ENCODE measurements at places on chromosomes 7 and 10.
A peak's percentile ranks its signal among the peaks of the same experiment; 100 is the strongest.

GRCh38 chr10:130220251-130221185, 84.3 kb downstream of the GLRX3 start:
- no peak for DNase-seq

GRCh38 chr7:100965723-100966541, 3.4 kb upstream of the MUC12 start:
- peak; percentile 64 for DNase-seq

- no peak for DNase-seq
Observed at GRCh38 chr7:34709771-34710170, 51.8 kb downstream of the NPSR1 start.

DNA sequence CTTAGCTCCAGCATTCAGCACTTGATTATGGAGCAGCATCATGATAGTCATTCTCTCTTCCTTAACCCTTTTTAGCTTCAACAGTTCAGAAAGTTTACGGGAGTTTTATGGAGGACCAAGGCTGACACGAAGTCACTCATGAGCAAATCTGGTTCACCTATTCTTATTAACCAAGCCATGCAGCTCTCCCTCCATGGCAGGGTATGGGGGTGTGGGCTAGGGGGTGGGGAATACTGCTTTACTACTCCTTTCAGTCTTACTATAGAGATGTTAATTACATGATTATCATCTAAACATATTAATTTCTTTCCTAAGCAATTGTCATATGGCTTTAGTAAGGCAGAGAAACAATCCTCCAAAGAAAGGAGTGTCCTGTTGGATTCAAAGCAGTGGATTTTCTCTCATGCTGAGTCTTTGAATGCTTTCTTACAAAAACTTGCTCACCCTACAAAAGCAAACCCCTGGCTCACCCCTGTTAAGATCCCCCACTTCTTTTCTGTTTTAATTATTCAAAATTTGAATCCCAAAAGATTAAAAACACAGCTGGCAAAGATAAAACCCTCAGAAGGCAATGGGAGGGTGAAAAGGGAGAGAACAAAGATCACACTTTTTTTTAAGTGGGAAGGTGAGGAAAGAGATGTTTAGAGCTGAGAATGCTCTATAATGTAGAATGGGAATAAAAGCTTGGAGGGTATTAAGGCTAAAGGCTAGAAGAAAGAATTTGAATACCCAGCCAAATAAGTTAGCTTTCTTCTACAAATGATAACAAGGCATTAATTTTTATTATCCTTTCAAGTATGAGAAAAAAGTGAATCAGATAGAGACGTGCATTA, 46.4 kb upstream of the SEMA3E start:
- DNase-seq: no peak

GRCh38 chr10:71084818-71085126, 127.6 kb upstream of the UNC5B start:
- no peak for DNase-seq

DNA sequence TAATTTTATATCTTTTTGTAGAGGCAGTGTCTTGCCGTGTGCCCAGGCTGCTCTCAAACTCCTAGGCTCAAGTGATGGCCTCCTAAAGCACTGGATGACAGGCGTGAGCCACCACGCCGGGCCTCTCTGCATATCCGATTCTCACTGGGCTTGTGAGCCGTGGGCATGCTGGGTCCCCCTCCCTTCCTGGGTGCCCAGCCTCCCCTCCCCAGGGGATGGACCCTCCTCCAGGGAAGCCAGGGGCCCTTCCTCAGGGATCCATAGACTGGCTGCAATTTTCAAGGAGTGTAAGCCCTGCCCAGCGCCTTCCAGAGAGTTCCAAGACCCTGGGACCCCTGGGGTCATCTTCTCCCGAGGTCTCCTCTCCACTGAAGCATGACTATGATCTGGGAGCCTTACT, 23.7 kb upstream of the ELFN1 start:
- no peak for DNase-seq

- no peak for DNase-seq
Observed at GRCh38 chr7:127904670-127904985, 126.6 kb downstream of the LRRC4 start.

DNA sequence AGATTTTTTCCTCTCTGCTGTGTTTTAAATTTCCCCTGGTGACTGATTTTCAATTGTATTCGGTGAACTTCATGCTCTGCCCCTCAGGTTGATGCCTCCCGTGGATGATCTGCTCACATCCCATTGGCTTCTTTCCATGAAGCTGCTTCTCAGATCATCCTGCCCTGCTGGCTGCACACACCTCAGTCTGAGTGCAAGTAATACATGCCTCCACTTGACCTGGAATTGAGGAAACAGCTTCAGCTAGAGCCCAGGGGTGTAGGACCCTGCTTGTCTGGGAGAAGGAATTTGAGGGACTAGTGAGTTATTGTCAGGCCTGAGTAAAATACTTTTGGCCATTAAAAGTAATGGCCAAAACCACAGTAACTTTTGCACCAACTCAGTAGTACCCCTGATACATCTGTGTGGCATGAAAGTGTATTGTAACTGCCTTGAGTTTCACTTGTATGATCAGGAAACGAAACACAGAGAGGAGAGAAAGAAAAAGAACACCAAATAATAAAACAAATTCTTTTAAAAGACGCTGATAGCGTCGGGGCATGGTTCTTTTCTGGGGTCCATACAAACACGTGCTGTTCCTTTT, 49.4 kb downstream of the SPAM1 start:
- no peak for DNase-seq

DNA sequence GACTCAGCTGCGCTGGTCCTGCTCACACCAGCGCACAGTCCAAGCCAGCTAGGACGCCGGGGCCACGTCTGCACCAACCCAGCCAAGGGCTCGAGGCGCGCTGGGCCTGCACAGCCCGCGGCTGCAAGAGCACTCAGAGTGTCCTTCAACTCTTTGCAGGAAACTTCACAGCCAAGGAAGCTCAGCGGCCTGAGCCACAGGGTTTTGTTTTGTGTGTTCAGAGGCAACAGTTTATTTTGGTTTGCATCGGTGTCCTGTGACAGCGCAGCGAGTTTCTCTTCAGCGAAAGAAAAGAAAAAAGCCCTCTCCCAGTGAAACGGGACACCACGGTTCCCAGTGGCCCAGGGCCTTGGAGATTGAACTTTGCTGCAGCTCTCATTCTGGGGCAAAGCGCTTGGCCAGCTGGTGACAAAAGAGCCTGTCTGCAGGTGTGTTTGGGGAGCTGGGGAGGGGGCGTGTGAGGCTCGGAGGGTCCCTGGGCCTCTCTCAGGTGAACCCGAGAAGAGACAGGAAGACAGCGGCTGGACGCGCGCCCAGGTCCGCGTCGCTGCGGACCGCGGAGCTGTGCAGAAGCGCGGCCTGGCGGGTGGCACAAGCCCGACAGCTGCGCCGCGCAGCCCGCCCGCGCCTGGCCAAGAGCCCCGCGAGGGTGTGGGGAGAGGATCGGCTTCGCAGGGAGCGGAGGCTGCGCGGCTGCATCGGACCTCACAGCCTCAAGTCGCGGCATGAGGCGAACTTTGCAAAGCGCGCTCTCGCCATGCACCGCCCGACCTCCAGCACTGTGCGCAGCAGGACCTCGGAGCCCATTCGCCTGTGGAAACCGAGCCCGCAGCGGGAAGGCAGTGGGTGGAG, 922 bp downstream of the CXCL12 start:
- no peak for DNase-seq

DNA sequence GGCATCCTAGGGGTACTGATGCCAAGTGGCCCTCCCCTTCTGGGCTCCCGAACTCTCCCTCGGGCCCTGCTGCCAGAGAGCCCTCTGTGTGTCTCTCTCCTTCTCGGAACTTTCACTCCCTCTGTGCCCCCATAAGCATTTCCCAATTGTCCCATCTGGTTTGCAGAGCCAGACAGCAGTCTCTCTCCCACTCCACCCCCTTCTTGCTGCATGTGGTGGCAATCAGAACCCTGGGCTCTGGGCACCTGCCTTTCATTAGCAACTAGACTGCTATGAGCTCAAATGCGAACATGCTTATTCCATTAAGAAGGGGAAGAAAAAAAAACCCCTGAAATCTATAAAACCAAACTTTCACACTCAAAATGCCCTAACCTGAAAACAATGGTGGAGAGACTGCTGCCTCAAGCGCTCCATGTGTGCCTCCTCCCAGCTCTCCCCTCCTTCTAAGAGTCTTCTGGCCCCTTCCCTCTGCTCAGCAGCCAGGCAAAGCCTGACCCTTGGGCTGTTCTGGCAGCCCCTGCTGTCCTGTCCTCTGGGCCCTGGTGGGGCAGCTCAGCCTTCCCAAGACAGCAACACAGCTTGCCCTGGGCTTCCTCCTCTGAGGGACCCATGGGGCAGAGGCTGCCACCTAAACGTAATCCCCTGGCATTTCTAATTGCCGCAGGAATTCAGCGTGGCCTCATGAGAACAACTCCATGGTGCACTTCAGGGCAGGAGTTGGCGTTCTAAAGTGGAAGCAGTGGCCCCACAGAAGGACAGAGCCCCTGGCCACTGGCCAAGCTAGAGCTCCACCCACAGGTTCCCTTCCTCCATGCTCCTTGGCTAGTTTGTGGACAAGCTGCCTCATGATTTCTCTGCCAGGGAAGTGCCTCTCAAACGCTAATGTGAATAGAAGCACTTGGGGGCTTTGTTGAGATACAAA, 415.4 kb downstream of the PLXNA4 start:
- DNase-seq: no peak

DNA sequence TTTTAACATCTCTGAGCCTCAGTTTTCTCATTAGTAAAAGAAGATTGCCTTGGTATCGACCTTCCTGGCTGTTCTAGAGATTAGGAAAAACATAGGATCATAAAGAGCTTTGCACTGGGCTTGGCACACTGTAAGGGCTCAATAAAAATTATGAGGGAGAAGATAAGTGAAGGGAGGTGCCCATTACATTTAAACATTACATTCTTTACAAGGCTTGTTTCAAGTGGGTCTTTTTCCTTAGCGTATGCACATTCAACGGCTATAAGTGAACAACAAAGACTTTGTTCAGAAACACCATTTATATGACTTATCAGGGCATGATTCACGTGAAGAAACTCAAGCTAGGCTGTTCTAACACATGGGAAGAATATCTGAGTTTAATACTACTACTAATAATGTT, 351.9 kb upstream of the NPVF start:
- DNase-seq: no peak

DNA sequence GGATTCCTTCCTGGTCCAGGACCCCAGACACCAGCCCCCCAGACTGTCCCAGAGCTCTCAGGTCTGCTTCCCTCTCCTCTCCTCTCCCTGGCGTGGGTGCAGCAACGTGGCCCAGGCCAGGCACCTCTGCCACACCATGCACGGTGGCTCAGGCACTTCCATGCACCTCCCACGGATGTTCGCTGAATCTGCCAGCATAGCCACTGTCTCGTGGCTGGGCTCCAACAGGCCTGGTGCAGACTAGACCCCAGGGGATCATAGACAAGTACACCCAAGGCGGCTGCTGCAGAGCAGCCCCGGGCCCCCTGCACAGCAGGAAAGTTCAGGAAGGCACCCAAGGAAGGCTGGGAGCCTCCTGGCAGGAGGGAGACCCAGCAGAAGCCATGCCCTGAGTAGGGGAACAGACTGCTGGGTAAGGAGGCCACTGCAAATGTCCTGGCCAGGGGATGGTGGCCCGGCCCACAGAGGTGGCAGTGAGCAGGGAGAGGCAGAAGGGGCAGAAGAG, 4.4 kb downstream of the RASGEF1A start:
- DNase-seq: no peak

DNA sequence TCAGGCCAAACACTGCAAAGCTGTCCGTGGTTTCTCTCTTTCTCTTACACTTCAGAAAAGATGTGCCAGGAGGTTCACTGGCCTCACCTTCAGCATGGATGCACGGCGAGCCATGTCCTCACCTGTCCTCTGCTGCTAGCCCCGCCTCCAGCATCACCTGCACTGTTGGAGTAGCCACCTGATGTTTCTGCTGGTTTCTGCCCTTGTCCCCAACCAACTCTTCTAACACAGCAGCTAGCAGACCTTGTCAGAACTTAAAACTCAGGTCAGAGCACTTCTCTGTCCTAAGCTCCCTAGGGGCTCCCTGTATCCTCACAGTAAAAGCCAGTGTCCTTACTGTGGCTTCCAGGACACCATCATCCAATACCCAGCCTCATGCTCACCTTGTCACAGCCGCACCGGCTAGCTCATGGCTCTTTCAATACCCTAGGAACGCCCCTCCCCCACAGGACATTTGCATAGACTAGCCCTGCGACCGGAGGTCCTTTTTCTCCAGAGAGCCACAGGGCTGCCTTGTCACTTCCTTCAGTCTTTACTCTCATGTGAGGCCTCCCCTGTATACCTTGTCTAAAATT, 15.2 kb downstream of the PALD1 start:
- DNase-seq: no peak

- DNase-seq: no peak
Observed at GRCh38 chr10:7441403-7442147, 30.7 kb upstream of the SFMBT2 start.

- DNase-seq: no peak
Observed at GRCh38 chr10:58305821-58306220, 29.0 kb upstream of the UBE2D1 start.

GRCh38 chr7:23072922-23073321, 32.7 kb upstream of the KLHL7 start:
- no peak for DNase-seq

DNA sequence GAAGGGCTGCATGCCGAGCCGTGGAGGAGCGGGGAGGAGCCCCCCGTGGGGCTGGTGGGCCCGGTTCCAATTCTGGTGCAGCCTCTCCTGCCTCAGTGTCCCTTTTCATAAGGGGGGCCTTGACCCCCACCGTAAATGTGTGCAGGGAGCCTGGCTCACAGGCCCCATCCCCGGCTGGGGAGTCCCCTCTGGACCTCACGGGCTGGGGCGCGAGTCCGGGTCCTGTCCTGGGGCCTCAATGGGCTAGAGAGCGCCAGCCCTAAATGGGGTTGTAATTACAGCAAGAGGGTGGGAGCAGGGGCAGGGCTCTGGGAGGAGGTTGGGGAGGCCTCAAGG, 203.0 kb downstream of the ELFN1 start:
- DNase-seq: no peak

DNA sequence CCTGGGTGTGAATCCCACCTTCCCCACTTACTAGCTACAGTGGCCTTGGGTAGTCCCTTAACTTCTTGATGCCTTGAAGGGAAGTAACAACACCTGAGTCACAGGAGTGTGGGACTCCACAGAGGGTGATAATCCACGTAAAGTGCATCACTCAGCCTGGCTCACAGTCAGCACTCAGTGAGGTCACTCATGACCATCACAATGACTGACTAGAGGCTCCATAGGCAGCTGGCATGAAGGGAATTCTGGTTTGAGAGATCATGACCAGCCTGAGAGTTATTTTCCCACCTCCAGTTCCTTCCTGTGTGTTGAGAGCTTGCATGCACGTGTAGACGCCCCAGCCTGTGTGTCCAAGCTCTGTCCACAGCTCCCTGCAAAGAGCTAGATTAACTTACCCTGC, 34.8 kb downstream of the NEUROG3 start:
- no peak for DNase-seq

Measured in CD4-positive, alpha-beta memory T cell (primary cell).